SW 1271 (cell line): ENCODE measurements at places on chromosomes 3 and 15.

DNA sequence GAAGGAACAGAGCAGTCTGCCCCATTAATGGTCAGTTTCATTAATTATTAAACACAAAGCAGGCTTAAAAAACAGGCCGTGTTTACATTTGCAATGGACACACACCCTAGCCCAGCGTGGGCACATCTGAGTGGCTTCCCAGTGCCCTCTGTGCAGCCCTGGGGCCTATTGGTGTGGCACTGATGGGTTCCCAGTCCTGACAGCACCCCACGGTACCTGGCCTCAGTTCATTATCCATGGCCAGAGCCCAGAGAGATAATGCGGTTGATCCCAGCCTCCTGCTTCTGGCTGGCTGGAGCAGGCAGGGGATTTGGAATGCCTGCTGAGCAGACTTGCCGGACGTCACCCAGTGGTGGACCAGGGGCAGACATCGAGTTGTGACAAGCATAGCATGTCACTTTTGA, 110.5 kb upstream of the ABHD17C start:
- no peak for DNase-seq

- no peak for DNase-seq
Measured at GRCh38 chr15:58431221-58432149, at the start of gene LIPC. Gene LIPC, plus strand, starts transcription at chr15:58431991. Its CDS starts 42 bp downstream, at chr15:58432033.

DNA sequence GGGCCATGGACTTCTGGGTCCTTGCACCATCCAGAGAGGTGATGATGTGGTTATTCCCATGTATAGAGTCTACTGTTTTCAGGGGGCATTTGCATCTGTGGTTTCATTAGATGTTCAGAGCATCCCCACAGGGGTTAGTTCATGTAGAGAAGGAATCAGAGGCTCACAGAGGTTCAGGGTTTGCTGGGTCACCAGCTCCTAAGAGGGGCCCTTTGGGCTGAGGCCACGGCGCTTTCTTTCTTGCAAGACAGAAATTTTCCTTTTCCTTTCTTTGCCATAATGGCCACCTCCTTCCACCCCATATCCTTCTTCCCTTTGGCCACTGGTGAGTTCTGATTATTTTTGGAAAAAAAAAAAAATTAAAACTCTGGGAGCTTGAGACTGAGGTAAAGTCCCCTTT, 62.3 kb downstream of the APBA2 start:
- DNase-seq: no peak

DNA sequence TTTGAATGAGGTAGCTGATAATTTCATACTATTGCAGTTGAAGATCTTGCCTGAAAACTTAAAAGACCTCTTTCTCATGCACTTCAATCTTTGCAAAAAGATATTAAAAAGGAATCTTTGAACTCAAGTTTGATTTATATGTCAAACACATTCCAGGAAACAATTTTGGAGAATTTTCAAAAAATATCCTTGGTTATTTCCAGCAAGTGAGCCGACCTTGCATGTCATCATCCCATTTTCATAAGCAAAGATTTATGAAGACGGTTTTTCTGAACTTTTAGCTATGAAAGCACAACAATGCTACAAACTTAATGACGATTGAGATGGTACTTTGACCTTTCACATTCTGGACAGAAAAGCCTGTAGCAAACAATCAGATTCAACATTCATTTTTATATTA, 95.6 kb downstream of the RFX7 start:
- DNase-seq: no peak

DNA sequence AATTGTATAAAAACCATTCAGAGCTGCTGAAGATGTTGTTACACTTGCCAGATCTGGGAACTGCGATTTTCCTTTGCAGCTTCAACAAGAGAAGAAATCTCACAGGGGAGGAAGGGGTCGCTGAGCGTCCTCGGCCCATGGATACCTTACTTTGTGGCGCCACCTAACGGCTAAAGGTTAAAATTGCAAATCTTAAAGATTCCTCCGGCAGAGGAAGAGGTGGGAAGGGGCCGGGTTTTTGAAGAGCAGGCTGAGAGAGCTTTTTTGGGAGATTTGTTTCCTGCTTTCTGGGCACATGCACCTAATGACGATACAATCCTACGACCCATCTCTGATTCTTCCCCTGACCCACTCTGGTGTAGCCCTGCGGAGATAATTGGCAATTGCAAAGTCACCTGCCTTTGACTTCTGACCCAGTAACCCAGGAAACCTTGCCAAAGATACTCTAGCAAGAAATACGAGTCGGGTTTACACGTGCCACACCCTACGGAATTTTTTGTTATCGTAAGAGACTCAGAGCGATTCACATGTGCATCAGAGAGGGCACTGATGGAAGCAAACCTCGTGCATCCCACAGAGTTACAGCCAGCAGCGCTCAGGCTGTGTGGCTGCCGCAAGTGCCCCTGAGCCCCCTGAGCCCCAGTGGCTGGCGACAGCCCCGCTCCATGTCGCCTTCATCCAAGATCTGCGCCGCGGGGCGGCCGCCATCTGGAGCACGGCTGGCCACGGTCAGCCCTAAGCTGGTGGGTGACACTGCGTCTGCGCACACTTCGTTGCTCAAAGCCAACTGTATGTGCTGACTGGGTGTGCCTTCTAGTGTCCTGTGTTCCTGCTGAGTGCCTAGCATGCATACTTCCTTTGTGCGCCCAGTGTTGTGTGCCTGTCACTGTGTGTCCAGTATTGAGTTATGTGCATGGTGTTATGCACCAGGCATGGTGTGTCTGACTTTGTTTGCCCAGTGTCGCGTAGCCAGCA, 55.2 kb upstream of the CHRNA7 start:
- DNase-seq: no peak

- no peak for DNase-seq
Measured at GRCh38 chr3:85726241-85726640, 767.5 kb downstream of the CADM2 start.

DNA sequence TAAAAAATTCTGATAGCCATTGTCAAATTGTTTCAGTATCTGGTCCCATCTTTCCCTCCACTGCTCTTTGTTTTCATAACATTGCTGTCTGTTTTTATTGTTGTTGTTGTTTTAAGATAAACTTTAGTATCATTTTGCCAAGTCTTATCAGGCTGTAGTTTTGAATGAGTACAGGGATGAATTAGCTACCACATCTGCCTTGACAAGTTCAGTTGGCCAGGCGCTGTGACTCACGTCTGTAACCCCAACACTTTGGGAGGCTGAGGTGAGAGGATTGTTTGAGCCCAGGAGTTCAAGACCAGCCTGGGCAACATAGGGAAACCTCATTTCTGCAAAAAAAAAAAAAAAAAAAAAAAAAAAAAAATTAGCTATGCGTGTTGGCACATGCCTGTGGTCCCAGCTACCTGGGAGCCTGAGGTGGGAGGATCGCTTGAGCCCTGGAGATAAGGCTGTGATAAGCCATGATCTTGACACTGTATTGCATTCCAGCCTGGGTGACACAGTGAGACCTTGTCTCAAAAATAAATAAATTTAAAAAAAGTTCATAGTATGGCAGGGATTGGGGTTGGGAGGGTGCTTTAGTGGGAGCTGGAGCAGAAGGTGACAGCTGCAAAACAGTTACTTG, 8.3 kb upstream of the ANKDD1A start:
- no peak for DNase-seq

- DNase-seq: peak; percentile 66
Measured at GRCh38 chr3:111963424-111963823, 15.4 kb upstream of the ABHD10 start.

DNA sequence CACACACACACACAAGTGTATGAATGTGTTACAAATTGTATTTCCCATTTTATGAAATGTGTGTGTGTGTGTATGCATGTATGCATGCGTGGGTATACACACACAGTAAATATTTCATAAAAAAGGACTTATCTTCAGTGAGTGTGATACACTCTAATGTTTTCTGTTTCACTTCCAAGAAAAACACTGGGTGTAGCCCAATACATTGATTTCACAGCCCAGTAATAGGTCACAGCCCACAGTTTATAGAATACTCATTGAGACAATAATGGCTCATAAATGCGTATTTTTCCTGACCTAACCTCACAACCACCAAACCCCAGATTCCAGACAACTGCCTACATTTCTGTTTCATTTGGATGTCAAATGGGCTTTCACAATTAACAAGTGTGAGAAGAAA, 619.5 kb downstream of the MAGI1 start:
- DNase-seq: no peak

DNA sequence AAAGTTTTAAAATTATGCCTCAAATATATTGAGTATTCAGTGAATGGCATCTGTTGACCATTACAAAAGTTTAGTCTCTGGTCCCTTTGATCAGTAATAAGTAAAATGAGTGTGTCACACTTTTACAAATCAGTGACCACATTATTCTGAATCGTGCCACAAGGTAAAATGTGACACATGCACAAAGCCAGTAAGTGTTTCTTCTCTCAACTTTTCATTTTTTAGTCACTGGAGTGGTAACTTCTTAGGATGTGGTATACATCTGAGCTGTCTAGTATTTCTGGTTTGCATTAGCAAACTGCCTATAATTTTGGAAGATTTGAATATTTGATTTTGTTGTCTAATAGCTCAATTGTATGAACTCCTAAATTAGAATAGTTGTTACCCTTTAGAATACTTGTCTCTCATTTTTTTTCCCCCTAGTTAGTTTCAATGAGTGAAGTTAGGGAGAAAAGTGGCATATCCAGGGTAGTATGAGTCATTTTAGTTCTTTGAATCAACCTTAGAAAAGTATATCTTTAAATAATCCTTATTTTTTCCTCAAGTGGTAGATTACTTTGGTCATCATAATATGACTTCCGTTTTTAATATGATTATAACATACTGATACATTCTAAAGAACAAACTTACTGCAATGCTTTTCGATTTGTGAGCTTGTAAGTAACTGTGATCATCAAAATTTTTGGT, 18.1 kb downstream of the DNAJC13 start:
- no peak for DNase-seq
